ENCODE measurements at places on chromosomes 4 and X. TPM values are rescaled to one million over a fixed set of nuclear protein-coding genes. Genes with fewer than 3 reads are reported as not detected.

The HPGD gene
- 3.1 TPM for total RNA-seq

The COL4A5 gene
- total RNA-seq = not detected

The CENPVL1 gene
- not detected for total RNA-seq

The TCEAL7 gene
- total RNA-seq = not detected

The DSPP gene
- not detected for total RNA-seq

The NEUROG2 gene
- 0.18 TPM for total RNA-seq

The SLC39A8 gene
- total RNA-seq = 85.2 TPM

The CENPU gene
- total RNA-seq = 80.3 TPM

The ODAPH gene
- total RNA-seq = 0.54 TPM

The GAB1 gene
- total RNA-seq = 1.4 TPM

The MECP2 gene
- 59.4 TPM for total RNA-seq

The SSX1 gene
- total RNA-seq = not detected

The UGT2B10 gene
- not detected for total RNA-seq

The DIPK2B gene
- not detected for total RNA-seq

The PRKX gene
- total RNA-seq = 72.2 TPM

The CTAG1B gene
- not detected for total RNA-seq

The SLC6A8 gene
- total RNA-seq = 6.0 TPM

The STPG2 gene
- total RNA-seq = not detected

The TLR2 gene
- total RNA-seq = 1.0 TPM

The SPOCK3 gene
- total RNA-seq = not detected

The EXOC1L gene
- not detected for total RNA-seq

DNA sequence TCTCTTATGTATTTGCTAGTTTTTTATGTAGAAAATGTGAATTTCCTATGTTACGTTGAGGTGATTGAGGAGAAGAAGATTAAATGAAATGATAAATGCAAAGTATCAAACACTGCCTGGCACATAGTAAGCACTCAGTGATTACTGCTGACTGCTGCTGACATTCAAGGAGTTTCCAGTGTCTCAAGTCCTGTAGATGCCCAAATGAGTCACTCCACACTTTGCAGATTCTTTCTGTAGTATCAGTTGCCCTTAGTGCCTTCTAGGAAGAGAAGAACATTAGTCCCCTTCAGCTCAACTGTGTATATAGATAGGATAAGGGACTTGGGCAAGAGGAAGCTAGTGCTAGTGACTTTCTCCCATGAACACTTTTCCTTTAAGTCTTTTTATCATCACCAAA, 240.5 kb upstream of the TEX13A start:
- no peak for DNase-seq

GRCh38 chr4:47686294-47686872, 151.5 kb downstream of the CORIN start:
- peak; percentile 29 for DNase-seq

GRCh38 chr4:86924811-86925210, 10.0 kb upstream of the AFF1 start:
- no peak for DNase-seq

GRCh38 chr4:3801931-3802550, 35.9 kb downstream of the ADRA2C start:
- no peak for DNase-seq

GRCh38 chr4:102518703-102519131, 17.6 kb downstream of the NFKB1 start:
- no peak for DNase-seq

- no peak for DNase-seq
Measured at GRCh38 chr4:1839282-1839681, 16.7 kb downstream of the LETM1 start.

- no peak for DNase-seq
Measured at GRCh38 chrX:49996474-49996873, 74.1 kb downstream of the CLCN5 start.

GRCh38 chr4:75598390-75598789, 31.9 kb downstream of the CDKL2 start:
- no peak for DNase-seq

GRCh38 chr4:122532766-122533165, 76.2 kb upstream of the IL2 start:
- DNase-seq = no peak

GRCh38 chr4:25002681-25003080, 28.1 kb downstream of the LGI2 start:
- DNase-seq = no peak

GRCh38 chr4:26093551-26093950, 179.5 kb downstream of the SMIM20 start:
- DNase-seq = no peak

DNA sequence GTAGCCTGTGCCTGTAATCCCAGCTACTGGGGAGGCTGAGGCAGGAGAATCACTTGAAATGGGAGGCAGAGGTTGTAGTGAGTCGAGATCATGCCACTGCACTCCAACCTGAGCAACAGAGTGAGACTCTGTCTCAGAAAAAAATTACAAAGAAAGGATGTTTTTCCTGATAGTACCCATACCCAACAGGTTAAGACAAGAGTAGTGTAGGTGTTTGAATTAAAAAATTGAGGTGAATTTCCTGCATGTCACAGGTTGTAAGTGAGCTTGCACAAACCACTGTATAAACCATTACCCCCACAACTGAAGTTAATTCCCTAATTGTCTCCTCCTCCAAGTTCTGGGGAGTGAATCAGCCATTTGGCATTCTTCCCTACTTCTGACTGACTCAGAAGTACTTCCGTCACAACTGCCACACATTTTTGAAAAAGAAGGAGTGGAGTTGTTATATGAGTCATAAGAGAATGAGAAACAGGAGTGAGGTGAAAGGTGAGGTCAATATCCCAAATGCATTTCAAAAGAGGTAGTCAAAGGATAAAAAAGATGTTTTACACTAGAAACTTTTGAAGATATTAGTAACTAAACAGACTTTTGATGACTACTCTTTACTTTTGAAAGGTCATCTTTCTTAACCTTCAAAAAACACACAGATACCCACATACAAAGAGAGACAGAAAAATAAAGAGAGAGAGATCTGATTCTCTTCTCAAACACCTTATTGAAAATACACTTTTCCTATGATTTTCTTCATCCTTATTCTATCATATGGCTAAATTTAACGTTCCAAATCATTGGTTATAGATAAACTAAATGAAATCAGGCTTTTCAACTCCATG, 134.5 kb downstream of the BTC start:
- no peak for DNase-seq

DNA sequence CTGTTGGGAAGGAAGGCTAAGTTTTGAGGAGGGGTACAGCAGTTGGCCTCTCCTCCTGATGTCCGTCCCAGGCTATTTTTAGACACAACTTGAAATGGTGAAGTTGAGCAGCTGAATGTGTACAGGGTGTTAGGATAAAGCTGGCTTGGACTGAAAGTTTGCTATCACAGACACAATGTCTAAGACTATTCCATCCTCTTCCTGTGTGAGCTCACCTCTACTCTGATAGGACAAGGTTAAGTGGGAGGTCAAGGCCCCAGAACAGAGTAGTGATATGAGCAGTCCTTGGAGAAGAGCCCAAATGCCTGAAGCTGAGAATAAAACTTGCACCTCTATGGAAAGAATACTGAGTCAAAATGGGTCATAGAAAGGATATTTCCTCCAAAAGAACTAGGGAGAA, 4.1 kb downstream of the ATP1B4 start:
- DNase-seq = no peak

- no peak for DNase-seq
Measured at GRCh38 chr4:110224812-110225211, 26.4 kb upstream of the ELOVL6 start.

DNA sequence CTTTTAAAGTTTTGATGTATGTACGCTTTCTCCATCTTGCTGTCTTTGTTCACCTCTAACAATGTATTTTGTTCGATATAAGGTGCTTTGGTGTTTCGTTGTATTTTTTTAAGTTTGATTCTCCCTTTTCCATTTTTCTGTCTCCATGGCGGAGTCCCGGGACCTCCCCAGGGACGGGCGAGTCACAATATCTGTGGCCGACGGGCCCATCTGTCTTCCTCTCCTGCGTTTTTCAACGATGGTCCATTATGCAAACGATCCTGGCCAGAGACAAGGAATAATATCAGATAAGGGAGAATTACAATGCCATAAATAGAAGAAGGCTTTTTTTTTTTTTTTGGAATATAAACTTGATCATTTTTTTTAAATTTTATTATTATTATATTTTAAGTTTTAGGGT, 112.3 kb upstream of the SHOX start:
- DNase-seq = no peak

DNA sequence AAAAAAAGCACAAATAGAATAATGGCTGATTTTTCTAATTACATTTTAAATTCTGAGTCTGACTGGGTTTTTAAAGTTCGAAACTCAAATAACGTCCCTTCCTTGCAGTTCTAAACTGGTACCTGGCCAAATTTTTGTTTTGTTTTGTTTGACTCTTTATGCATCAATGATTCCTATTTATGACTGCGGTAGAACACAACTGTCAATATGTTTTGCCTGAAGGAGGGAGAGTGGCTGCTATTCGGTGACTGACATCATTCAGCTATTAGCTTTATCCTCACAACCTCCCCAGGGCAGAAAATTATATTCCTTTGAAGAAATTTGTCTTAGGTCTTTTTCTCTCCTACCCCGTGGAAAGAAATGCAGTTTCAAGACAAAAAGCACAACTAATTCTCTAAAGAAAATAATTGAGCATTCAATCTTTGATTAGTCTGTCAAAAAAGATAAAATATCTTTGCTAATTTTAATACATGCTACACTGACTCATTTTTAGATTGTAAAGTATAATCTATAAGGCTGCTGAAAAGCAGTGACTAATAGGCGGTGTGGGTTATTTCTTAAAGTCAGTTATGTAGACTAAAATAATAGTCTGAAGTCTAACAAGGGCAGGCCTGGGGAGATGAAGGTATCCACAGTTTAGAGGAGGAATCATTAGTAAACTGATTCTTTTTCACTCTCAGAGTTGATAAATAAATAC, 61.9 kb downstream of the TMEM150C start:
- no peak for DNase-seq

GRCh38 chrX:95071621-95072020, 1397.6 kb downstream of the FAM133A start:
- DNase-seq = no peak

DNA sequence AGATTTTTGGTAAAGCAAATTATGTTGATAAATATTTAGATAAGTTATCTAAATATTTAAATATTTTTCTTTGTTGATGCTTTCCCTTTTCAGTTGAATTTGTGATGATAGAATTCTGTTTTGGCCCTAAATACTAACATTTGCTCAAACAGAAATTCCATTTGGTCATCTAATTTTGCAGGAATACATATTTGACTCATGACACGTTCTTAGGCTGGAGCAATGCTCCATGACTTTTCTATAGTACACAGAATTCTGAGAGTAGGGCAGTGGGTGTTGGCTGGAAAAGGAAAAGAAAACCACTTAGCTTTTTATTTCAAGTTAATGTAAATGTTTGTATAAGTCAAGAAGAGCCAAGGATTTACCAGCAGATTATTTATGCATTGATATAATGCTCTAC, 58.6 kb upstream of the GK2 start:
- no peak for DNase-seq

GRCh38 chr4:39994406-39994805, 16.7 kb upstream of the PDS5A start:
- no peak for DNase-seq

GRCh38 chrX:7965436-7965835, 38.2 kb upstream of the PNPLA4 start:
- no peak for DNase-seq

- DNase-seq = no peak
Measured at GRCh38 chrX:45668686-45669443, 468.2 kb upstream of the DIPK2B start.

DNA sequence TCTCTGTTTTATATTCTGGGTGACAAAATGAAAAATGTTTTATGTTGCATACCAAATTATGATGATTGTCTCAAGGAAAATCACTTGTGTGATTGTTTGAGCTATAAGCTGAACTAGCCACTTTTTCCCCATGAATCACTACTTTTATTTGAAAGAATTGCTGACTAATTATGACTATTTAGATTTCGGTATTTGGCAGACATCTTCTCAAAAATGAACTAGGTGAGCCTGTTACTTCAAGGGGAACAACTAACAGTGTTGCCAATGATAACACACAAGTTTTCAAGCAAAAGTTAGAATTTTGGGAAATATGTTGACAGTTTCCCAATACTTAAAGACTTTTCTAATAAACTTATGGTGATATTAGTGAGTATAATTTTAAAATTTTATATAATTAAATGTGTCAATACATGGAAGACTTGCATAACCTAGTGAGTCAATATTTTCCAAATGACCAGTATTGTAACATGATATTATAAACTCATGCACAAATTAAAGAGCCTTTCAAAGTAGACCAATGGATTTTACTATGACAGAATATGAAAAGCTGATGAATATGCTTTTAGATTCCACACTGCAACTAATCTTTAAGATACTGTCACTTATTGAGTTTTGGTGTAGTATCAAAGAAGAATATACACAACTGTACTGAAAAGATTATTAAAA, 187.7 kb upstream of the GATB start:
- no peak for DNase-seq

- DNase-seq = no peak
Measured at GRCh38 chrX:131792356-131792749, 230.7 kb upstream of the STK26 start.

GRCh38 chrX:37906357-37906756, 59.0 kb upstream of the DYNLT3 start:
- DNase-seq = no peak

- no peak for DNase-seq
Measured at GRCh38 chr4:17173300-17173699, 274.9 kb upstream of the LDB2 start.

DNA sequence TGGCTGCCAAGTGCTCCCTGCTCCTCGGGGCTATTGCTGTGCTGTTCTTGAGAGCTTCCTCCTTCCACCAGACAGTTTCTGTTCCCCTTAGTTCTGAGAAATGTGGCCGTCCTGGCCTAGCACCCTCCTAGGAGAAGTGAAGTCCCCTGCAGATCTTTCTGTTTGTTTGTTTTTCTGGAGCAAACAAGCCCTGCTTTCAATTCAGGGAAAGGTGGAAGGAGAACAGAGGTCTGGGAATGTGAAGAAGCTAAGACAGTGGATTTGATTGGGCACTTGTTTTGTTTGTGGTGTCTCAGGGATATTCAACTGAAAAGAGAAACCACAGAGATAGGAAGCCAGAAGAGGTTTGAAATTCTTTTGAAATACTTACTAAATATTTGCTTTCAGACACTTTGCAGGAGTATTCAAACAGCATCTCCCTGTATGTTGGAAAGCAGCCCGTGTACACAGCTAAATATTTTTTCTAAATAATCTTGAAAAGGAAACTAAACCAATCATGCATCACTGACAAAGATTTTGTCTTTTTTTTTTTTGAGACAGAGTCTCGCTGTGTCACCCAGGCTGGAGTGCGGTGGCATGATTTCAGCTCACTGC, 36.5 kb upstream of the PPM1K start:
- peak; percentile 36 for DNase-seq

DNA sequence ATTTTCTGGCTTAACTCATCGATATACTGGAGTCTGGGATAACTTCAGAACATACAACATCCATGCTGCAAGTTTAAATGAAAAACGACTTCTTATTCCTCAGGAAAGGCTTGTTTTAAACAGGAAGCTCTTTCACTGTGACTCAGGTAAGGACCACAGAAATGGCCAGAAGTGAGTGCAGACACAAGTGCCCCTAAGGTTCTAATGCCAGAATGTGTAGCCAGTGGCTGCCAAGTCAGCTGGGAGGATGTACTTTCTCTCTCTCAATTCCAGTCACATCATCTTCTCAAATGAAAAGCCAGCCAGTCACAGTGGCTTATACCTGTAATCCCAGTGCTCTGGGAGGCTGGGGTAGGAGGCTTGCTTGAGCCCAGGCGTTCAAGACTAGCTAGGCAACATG, 144.6 kb downstream of the SH3KBP1 start:
- DNase-seq = no peak

- no peak for DNase-seq
Measured at GRCh38 chrX:79444694-79445210, 77.6 kb upstream of the ITM2A start.

- no peak for DNase-seq
Measured at GRCh38 chr4:87498446-87498900, 30.7 kb downstream of the SPARCL1 start.

Data from activated T-helper 1 cell treated with anti-CD3 and anti-CD28 coated beads, Interleukin-12 subunit alpha, Interleukin-12 subunit beta, Interleukin-2, Interleukin-4 antibody, amounts not matched to agents 30 ng/mL and 10 ng/mL and 1 ng/mL, durations not matched to agents 14 hours and 24 hours and 36 hours (primary cell).